ENCODE measurements at places on chromosomes 12 and 14. TPM values are rescaled to one million over a fixed set of nuclear protein-coding genes. Genes with fewer than 3 reads are reported as not detected.

GRCh38 chr14:94003397-94003796, 6.3 kb downstream of the CCDC197 start:
- DNase-seq: no peak

GRCh38 chr14:83071888-83072501, 1538.3 kb upstream of the SEL1L start:
- DNase-seq: no peak

DNA sequence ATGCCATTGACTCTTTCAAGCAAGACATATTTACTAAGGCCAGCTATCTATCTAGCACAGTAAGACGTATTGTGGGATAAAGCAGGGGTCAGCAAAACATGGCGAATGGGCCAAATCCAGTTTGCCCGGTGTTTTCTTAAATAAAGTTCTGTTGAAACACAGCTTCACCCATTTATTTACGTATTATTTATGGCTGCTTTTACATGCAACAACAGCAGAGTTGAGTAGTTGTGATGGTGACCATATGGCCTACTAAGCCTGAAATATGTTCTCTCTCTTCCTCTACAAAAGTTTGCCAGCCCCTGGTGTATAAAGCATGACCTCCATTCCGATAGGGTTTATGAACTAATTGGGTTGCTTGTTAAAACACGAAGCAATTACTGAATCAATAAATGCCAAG, 322.1 kb downstream of the CCDC91 start:
- no peak for DNase-seq

The NOS1 gene
- 32.4 TPM for total RNA-seq

The RNF41 gene
- total RNA-seq: 81.6 TPM

The MIP gene
- total RNA-seq: not detected

The OVCH1 gene
- not detected for total RNA-seq

The GPR68 gene
- total RNA-seq: 4.1 TPM

The ABCD2 gene
- 8.8 TPM for total RNA-seq
